Retina (tissue), 1 donor: ENCODE measurements at places on chromosomes 11 and 22.

DNA sequence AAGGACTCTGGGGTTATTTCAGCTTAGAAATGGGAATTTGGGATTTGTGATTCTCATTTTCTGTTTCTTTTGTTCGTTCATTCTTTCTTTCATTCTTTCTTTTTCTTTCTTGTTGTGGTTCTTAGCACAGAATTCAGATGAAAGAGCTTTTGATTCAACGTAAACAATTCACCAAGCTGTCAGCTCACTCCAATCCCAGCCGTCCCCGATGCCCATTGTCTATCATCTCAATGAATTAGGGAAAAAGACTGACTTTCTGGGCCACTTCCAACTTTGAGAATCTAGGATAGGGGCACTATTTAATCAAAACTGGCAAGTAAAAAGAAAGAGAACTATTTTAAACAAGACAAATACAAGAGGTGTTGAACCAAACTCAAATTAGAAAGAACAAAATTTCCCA is 25.1 kb upstream of the TMA7B start:
- DNase-seq: no peak

DNA sequence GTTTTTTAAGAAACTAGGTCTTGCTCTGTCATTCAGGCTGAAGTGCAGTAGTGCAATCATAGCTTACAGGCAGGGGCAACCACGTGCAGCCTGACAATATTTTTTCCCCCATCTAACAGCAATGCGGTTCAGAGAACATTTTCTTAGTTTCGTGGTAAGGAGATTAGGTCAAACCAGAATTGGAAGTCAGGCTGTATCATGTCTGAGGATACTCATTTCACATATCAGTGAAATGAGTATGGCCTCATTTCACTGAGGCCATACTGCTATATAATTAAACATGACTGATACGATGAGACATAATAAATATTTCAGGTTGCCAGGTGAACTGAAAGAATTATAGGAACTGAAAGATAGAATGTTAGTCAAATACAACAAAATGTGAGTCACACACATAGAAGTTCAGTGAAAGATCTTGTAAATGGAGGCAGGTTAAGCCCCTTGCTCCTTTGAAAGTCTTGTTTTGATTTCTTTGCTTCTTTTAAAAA is 32.5 kb upstream of the IZUMO1R start:
- no peak for DNase-seq

DNA sequence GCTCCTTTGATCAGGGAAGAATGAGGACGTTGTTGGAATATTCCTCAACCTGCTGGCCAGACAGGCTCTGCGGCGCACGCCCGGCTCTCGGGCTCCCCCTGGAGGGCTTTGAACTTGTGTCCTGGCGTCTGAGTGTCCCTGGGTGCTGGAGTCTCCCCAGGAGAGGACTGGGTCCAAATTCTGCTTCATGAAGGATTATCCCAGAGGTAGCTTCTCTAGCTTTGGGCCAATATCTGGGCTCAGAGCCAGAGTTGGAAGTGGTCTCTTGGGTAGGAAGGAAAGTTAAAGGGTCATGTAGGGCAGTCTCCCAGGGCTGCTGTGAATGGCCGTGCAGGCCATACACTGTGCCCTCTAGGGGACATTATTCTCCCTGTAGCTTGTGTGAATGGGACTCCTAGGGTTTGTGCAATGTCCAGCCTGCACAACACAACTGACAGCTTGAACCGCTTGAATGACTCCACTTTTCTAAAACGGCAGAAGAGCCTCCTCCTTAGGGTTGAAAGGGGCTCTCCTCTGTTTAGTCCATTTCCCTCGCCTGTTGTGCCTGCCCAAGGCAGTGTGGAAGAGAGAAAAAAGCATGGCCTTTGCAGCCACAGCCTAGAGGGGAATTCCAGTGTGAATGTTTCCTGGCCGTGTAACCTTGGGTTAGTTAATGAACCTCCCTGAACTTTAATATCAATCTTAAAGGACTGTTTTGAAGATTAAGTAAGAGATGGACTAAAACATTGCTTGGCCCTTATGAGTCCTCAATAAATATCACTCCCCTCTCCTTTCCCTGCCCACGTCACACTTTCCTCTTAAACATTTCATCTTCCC is 111.2 kb upstream of the THY1 start:
- peak; percentile 85 for DNase-seq

DNA sequence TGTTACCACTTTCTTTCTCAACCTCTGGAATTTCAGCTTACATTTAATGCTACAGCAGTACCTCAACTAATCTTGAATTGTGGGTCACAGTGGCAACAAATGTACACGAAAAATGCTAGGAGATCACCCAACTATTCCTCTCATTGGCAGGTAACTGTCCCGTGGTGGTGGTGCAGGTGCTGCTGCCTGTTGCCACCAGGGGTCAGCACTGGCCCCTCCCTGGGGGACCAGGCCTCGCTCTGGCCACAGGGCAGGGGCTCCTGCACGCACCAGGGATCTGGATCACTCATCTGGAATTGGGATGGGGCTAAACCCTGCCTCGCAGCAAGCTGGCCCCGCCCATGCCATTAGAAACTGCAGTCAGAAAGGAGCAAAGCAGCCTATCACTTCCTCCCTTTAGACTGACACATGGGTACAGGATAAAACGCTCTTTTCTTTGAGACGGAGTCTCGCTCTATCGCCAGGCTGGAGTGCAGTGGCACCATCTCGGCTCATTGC is 6.9 kb upstream of the POLDIP3 start:
- peak; percentile 67 for DNase-seq

GRCh38 chr11:57751176-57751575 is 443 bp downstream of the BTBD18 start:
- DNase-seq: no peak

- peak; percentile 28 for DNase-seq
Measured at GRCh38 chr11:30116512-30116911, 99.7 kb upstream of the KCNA4 start.

DNA sequence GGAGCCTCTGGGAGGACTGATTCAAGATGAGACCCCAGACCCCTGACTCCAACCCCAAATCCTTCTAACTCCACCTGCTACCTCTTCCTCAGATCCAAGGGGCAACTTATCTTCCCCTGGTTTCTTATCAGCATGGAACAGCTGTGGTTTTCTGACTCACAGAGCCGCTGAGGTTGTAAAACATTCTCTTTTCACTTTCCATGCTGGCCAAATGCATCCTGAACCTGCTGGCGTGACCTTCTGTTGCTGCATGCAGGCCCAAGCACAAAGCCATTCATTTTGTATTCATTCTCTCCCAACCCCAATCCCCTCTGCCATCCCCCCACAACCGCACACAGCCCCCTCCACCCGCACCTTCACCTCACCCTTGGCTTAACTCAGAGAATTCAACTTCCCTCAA is 70.3 kb downstream of the SEZ6L start:
- DNase-seq: no peak
